ENCODE measurements at places on chromosomes 4 and X.
A peak's percentile ranks its signal among the peaks of the same experiment; 100 is the strongest.

GRCh38 chr4:73230865-73231517 is 27.6 kb downstream of the ANKRD17 start:
- no peak for DNase-seq

DNA sequence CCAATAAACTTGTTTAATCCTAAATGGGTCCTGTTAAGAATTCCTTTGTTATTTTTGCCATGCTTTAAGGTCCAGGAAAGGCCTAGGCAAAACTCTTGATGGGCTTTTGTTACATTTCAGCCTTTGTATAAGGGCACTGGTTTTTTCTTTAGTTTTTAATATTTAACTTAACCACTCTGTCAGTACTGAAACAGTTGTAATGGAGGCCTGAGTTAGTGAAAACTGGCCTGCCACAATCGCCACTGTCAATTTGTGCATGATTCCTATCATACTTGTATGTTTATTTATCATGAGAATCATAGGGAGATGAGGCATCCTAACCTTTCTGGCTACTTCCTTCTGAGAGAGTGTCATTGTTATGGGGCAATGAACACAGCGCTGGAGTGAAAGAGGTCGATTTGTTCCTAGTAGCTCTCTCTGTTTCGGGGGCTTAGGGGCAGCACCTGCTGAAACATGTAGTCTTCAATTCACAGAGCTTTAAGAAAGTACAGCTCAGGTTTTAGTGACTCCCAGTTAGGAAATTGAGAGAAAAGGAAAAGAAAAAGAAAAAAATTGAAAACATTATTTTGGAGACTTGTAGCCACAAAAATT is 393.8 kb upstream of the FSTL5 start:
- no peak for DNase-seq

- no peak for DNase-seq
Observed at GRCh38 chrX:148572337-148572736, 71.9 kb downstream of the AFF2 start.

DNA sequence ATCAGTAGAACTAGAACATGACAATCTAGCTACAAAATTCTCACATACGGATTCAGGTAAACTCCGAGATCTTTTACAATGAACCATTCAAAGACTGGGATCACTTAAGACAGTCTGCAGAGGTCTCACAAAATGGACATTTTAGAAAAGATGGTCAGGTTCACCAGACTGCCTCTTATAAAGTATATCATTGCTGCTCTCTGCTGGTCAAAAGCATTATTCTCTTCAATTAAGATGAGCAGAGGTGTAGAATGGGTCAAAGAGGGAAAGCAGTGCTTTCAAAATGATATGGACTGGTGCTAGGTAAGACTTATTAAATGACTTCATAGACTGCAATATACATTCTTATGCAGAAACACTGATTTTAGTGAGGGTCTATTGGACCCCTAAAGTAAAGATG is 434.7 kb downstream of the PACRGL start:
- DNase-seq: peak; percentile 6

GRCh38 chr4:138087066-138087719 is 155.0 kb downstream of the SLC7A11 start:
- no peak for DNase-seq

GRCh38 chr4:6201580-6202091 is 1.3 kb upstream of the JAKMIP1 start:
- DNase-seq: no peak

DNA sequence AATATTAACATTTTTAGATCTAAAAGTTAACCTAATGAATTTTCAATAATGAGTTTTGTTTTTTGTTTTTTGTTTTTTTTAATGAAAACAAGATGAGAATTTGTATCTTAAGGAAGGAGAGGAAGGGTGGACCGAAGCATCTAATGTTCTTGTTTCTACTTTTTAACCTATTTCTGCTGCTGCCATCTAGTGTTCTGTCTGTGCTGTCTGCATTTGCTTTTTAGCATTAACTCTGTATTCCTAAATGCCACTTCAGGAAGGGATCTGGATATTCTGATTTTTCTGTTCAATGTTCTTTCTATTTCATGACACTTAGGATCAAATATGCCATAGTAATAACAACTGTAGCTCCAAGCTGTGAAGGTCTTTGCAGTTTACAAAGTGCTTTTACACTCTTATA is 161.7 kb downstream of the BRWD3 start:
- no peak for DNase-seq

- no peak for DNase-seq
Observed at GRCh38 chrX:71541210-71542022, 8.5 kb downstream of the OGT start.

DNA sequence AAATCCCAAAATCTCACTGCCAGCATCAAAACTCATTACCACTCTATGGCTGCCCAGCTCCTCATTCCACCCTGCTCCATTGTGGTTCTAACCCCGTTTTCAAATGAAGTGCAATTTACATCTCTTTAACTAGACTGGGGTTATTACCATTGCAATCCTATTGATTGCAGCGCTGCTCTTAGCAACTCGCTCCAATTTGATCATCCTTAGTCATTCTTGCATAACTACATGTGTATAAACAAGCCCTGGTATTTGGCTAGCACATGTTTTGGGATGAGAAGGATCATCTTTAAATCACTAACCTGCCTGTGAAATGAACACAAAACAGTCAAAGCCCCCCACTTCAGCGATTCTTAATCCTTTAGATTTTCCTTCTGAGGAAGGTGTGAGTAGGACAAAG is 340.1 kb upstream of the PPARGC1A start:
- DNase-seq: no peak

Measured in NCI-H345 (cell line).